ENCODE measurements at places on chromosomes 2 and 18.

- no peak for DNase-seq
Observed at GRCh38 chr18:35040638-35040987, 600 bp upstream of the MAPRE2 start.

DNA sequence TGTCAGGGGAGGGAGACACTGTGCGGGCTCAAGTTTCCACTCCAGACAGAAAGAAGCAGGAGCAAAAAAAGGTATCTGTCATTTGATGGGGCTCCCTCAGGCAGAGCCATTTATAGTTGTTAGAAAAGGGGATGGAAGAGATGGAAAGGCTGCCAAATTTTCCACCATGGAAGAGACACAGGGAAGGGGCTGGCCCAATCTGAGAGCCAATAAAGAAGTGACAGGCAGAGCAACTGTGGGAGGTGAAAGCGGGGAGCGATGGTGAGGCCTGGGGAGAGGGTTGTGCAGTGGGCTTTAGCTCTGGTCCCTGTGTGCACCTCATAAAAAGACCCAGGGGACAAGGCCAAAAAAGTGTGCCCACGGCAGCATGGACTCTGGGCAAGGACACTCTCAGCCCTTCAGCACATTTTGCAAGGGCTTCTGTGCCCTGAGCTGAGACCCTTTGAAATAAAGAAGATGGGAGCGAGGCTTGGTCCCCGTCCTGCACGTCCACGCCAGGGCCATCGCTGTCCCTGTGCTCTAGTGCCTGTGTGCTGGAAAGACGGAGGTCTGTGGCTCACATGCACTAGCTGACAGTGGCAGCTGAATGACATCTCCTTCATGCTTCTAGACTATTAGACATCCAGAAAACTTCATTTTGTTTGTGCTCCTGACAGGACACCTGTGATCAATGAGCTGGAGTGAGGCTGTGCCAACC lies 456.7 kb upstream of the HS6ST1 start:
- no peak for DNase-seq

DNA sequence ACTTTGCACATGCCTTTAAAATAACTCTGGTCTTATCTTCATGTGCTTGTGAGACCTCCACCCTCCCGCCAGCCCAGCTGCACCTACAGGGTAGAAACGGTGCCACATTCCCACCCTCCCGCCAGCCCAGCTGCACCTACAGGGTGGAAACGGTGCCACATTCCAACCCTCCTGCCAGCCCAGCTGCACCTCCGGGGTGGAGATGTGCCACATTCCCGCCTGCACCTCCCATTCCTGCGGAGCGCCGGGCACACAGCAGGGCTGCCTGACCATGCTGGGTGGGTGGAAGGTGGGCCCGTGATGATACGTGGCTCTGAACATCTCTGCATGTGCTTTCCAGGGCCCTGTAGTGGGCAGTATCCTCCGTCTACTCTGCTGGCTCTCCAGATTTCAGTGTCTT lies 243.7 kb upstream of the PXDN start:
- no peak for DNase-seq

DNA sequence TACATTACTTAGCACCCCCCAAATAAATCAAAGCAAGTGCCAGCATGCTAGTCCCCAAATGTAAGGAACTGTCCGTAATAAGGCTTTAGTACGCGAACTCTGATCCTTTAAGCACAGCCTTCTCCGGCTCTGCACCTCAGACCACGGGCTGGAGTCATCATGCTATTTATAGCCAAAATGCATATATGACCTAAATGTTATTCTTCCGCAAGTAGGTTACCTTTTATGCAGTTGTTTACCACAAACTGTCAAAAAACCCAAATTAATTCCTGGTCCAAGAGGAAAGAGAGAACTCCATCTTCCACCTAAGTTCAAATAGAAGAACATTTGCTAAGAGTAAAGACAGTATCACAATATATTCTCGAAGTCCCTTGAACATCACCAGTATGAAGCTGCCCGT lies 42.7 kb downstream of the ZNF516 start:
- DNase-seq = no peak

DNA sequence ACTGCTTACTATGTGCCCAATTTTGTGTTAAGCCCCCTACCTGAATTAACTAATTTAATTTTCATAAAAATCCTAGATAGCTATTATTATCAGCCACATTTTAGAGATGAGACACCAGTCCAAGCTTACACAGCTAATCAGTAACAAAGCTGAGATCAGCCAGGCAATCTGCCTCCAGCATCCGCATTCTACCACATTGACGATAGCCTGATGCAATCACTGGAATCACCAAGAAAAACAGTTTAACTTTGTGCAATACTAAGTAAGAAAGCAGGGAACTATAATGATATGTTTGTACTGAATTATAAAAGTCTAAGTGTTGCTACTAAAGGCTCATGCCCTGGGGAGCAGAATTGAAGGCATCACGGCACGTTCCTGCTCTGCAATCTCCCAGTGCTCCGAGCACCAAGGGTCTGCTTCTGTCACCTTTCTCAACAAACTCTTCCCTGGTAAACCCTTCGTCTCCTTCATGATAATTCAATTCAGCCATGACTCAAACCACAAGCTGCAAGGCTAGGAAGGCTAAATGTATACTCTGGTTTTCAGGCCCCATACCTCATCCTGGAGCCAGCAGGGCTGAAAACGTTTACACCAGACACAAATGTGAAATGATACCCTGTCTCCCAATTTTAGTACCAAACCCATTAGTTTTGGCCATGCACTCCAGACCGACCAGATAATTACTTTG lies 19.4 kb downstream of the KANSL3 start:
- no peak for DNase-seq

- DNase-seq = no peak
Observed at GRCh38 chr2:153834662-153835061, 37.1 kb upstream of the GALNT13 start.

DNA sequence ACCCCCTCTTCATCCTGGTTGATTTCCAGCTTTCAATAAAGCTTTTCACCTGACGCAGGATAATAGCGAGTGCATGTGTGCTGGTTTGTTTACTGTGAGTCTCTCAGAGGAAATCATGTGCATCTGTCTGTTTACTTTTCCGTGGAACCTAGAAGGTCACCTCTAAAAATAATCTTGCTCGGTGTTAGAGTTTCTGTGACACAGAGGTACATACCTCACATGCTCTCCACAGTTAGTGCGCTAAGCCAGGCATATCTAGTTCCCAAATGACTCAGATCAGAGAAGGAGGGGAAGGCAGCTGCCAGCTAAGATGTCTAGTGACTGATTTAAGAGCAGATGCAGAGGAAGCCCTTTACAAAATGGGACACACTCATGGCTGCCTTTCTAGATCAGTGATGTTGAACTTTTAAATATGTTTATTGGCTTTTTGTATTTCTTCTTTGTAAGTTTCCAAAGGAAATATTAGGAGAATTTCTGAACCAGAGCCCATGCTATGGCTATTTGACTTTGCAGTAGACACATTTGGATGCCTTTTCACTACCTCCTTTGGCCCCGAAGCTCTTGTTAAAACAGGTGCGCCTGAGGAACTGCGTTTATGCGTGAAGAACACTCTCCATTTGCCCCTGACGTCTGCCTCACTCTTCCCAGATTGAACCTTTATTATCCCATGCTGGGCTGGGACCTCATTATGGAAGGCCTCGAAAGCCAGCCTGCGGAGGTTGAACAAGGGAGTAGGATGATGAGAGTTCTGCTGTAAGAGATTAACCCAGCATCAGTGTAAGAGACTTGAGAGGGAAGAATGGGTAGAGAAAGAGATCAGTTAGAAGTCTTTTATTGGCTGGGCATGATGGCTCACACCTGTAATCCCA lies 145.6 kb downstream of the FAM161A start:
- DNase-seq = no peak

GRCh38 chr2:45610281-45611019 lies 617 bp downstream of the SRBD1 start:
- peak; percentile 72 for DNase-seq

- DNase-seq = no peak
Observed at GRCh38 chr18:27863780-27864430, 313.0 kb downstream of the CDH2 start.

DNA sequence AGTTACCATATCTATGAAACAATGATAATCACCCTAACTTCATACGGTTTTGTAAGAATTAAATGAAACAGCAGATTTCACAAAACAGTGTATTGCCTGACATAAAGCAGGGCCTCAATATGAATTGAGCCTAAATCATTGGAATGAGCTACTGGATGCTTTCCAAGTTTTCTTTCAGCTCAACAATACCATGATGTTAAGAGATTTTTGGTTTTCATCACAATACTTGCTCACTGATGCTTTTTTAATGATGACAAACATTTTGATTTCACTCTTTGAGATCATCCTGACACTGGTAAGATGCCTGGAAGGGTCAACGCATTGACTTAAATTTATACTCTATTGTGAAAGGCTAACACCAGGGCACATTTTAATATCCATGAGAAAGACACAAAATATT lies 377.5 kb downstream of the ZNF521 start:
- DNase-seq = no peak

GRCh38 chr18:61891271-61891670 lies 1.5 kb downstream of the RNF152 start:
- no peak for DNase-seq

DNA sequence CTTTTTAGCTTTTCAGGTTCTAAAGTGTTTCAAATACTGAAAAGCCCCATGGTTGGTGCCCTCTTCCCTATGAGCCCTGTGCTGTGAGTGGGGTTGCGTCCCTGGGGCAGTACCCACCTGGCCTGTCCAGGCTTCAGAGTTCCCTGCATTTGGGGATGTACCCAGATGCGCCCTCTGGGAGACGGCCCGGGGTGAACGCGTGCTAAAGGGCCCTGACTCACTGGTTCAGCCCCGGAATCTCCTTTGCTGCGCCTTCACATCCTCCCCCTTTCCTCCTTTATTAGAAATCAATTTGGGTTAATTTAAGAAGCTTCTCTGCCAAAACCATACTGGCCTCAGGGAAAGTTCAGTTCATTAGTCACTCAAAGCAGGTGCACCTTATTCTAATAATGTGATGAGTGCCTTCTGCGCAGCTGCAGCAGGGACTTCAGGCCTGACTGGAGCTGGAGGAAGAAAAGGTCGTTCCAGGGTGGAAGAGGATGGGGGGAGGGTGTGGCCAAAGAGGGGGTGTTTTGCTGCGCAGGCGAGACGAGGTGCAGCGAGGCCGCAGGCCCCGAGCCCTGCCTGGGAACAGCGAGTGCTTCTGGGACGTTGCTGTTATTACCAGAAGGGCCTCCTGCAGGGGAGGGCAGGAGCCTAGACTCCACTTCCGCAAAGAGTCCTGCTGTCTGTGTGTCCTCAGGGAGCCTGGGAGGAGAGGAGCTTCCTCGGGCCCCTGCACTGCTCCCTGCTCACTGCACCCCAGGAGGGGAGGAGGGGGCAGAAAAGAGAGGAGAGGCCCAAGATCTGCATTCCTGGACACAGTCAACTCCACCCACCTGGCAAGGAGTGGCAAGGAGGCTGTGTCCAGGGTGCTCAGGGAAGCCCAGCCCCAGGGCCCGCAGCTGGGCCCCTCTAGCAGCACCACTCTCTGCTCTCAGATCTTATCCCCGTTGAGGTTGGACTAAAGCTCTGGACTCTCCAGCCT lies 223.2 kb upstream of the PXDN start:
- no peak for DNase-seq

DNA sequence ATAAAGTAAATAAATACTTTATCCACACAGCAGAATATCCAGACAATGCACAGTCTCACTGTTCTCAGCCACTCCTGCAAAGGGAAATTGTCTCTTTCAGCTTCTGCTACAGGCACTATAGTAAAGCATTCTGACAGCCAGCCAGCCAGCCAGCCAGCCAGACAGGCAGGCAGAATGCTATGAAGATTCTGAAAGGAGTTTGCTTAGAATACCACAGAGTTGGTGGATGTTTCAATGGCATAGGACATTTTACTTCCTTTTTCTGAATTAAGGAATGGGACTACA lies 116.1 kb upstream of the CYP26B1 start:
- DNase-seq = peak; percentile 7
